ENCODE measurements at places on chromosomes 13 and 19.

GRCh38 chr13:106517109-106517847 is 18.2 kb downstream of the EFNB2 start:
- no peak for DNase-seq

GRCh38 chr13:95754069-95754468 is 77.1 kb downstream of the DNAJC3 start:
- DNase-seq: no peak

GRCh38 chr19:28534766-28535351 is 678.1 kb downstream of the UQCRFS1 start:
- DNase-seq: no peak

DNA sequence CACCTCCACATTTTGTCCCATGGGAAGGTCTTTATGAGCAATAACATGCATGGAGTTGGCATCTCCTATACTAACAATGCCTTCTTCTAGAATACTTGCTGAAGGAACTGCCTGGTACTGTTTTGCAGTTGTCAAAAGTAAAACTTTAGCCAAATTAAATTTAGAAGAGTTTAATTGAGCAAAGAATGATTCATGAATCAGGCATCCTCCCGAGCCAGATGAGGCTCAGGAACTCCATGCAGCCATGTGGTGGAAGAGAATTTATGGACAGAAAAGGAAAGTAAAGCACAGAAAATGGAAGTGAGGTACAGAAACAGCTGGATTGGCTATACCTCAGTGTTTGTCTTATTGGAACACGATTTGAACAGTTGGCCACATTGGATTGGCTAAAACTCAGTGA is 1081.9 kb downstream of the SLITRK1 start:
- no peak for DNase-seq

DNA sequence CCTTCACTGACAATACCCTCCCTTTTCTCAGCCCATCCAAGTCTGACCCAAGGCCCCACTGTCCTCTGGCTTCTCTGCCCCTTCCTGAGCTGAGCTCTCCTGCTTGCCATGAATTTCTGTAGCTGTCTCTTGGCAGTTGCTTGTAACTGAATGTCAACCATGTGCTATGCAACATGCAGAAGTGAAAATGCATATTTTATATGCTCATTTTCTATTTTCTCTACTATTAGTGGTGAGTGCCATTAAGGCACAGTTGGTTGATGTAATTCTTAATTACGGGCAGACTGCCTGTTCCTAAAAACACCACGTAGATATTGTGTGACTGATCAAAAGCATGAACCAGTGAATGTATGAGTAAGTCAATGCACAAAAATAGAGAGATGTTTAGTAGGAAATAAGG is 29.6 kb downstream of the TNFSF11 start:
- no peak for DNase-seq

GRCh38 chr19:33426621-33427361 is 53.3 kb downstream of the CEBPG start:
- DNase-seq: no peak

- DNase-seq: peak; percentile 41
Measured at GRCh38 chr13:84985860-84986259, 813.4 kb downstream of the SLITRK6 start.

- peak; percentile 38 for DNase-seq
Measured at GRCh38 chr19:49851456-49852259, 699 bp downstream of the PTOV1 start.

DNA sequence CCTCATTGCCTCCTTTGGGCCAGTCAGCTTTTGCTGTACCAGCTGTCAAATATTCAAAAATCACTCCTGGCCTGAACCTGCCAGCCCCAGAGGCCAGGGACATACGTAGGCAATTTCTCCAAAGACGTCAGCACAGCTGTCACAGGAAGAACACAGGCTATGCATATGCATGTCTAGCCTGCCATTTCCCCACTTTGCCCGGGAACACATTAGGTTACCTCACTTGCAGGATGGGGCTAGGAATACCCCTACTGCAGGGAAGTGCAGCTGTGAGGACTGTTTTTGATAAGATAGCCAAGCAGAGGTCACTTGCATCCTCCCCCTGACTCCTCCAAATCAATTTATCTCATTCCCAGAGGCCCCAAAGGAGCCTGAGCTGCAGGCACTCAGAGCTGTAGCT is 2.8 kb downstream of the ZNF667 start:
- DNase-seq: no peak

DNA sequence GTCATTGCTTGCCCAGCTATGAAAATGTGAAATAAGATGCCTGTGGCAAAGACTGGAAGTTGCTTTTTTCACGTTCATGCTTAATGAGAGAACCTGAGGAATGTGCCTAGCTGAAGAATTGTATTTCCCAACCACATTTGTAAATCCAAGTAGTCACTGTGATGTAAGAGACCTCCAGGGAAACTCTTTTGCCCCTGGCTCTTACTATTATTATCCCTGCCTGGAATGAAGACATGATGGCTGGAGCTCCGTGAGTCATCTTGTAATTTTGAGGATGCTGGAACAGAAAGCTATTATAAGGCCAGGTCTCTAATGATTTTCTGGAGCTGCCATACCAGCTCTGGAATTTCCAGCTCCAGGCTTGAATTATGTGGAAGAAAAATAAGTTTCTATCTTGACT is 894.3 kb downstream of the DIAPH3 start:
- no peak for DNase-seq

- no peak for DNase-seq
Measured at GRCh38 chr19:7512400-7512851, 3.5 kb upstream of the ZNF358 start.

DNA sequence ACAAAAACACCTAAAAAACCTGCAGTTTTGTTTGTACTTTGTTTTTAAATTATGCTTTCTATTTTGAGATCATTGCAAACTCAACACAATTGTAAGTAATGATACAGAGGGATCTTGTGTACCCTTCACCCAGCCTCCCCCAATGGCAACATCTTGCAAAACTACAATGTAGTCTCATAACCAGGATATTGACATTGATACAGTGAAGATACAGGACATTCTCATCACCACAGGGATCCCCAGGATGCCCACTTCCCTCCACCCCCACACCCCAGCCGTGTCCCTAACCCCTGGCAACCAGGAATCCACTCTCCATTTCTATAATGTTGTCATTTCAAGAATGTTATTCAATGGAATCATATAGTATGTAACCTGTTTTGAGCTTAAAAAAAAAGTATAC is 10.3 kb upstream of the C5AR2 start:
- DNase-seq: no peak

DNA sequence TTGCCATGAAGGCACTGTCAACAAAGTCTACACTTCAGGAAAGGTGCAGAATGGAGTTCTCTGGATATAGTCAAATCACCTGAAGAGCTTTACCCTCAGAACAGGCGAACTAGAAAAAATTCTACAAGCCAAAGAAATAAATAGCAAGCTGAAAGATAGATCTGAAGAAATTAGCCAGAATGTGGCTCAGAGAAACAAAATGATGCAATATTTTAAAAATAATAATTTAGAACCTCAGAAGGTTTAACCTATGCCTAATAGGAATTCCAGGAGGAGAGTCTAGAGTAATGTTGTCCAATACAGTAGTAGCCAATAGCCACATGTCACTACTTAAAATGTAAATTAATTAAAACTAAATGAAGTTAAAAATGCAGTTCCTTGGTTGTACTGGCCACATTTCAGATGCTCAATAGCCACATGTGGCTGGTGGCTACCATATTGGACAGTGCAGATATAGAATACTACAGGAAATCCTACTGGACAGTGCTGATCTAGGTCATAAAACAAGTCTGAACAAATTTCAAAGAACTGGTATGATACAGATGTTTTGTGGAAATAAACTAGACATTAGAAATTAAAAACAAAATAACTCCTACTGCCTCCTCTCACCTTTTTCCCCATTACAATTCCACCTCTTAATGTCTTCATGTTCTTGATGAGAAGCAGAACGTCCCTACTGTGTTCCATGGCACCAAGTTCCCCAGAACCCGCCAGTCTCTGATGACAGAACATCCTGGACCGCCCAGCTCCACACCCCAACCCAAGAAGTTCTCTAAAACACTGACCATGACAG is 679 bp upstream of the CDADC1 start:
- no peak for DNase-seq

DNA sequence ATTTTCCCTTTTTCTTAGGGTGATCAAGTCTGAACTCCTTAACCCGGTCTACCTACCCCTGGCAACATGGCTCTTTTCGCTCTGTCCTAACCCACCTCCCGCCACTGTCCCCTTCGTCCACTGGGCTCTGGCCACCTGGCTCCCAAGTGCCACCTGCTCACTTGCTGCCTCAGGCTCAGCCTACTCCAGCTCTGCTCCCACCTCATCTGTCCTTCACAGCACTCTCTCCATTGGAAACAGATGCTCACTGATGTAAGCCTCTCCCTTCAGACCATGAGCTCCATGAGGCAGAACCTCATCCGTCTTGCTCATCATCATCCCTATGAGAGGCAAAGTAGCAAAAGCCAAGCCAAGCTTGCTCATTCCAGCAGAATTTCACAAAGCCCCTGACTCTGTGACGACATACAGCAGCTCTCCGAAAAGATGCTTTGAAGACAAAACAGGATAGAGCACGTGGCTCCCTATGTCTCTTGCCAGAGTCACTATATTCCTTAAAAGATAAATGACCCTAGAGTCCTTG is 35.3 kb upstream of the AMER2 start:
- DNase-seq: no peak

DNA sequence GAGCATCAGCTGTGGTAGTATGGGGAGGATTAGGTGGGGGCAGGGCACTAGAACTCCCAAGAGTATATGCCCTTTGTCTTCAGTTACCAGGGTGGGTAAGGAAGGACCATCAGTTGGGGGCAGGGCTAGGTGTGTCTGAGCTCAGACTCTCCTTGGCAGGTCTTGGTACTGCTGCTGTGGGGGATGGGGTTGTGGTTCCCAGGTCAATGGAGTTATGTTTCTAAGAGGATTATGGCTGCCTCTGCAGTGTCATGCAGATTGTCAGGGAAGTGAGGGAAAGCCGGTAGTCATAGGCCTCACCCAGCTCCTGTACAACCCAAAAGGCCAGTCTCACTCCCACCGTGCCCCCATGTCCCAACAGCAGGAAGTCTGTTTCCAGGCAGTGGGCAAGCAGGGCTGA is 8.8 kb upstream of the ZNF578 start:
- no peak for DNase-seq

DNA sequence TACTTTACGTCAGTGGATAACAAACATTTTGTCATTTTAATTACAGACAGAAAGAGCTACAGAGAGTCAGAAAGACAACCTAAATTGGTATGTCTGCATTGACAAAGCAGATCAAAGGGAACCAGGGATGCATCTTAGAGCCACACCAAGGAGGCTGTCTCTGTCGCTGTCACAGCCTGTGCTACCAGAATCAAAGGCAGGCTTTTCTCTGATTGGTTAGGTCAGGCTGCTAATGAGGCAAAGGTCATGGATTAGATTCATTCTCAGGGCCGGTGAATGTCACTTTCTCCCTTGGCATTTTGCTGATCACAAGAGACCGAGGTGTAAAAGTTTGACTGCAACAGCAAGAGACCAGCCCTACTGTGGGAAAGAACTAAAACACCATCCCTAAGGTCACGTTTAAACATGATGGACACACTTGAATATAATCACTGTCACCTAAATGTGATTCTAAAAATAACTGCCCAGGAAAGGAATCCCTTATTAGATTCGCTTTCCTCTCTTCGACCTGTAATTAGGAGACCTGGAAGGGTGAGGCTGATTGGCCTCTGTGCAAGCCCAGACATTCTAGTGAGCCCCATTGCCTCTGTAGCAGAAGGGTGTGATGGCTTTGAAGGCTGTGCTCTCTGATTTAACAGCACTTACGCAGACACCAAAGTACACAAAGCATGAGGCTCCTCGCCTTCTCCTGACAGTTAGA is 314.4 kb upstream of the NBEA start:
- peak; percentile 22 for DNase-seq

DNA sequence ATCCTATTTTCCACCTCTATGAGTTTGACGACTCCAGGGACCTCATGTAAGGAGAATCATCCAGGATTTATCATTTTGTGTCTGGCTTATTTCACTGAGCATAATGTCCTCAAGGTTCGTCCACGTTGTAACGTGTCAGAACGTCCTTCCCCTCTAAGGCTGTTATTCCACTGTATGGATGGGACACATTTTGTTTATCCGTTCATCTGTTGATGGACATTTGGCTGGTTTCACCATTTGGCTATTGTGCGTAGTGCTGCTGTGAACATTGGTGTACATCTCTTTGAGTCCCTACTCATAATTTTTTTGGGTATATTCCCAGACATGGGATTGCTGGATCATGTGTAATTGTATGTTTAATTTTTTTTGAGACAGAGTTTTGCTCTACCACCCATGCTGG is 21.5 kb downstream of the CRTC1 start:
- no peak for DNase-seq

GRCh38 chr13:21089830-21090229 is 28.4 kb upstream of the LATS2 start:
- DNase-seq: no peak

DNA sequence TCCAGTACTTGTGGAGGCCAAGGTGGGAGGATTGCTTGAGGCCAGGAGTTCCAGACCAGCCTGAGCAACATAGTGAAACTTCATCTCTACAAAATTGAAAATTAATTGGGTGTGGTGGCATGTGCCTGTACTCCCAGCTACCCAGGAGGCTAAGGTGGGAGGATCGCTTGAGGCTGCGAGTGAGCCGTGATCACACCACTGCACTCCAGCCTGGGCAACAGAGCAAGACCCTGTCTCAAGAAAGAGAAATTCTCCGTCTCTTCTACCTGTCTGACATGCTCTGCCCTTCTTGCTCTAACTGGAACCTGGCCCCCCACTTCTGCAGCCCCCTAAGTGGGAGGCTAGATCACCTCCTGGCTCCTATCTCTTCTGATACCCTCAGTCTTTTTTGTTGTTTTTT is 7.4 kb downstream of the EIF3K start:
- DNase-seq: no peak

GRCh38 chr19:38690832-38691231 is 43.4 kb downstream of the ACTN4 start:
- no peak for DNase-seq
